ENCODE measurements at places on chromosomes 6 and 20.

GRCh38 chr6:161265554-161265953, 8.3 kb downstream of the AGPAT4 start:
- DNase-seq: no peak

DNA sequence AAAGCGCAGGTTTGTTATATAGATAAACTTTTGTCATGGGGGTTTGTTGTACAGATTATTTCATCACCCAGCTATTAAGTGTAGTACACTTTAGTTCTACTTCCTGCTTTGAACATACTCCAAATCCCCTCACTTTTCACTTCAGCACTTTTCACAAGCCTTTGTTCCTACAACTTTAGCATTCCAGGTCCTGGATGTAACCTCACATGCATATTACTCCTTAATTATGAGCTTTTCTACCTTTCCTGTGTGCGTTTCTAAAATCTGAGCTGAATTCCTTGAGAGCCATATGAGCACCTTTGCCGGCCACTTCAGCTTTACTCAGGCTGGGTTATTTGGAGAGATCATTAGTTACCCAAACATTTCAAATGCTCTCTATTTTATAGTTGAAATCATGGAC, 179.2 kb upstream of the TNFAIP3 start:
- no peak for DNase-seq

- DNase-seq: no peak
Observed at GRCh38 chr6:43559328-43559727, 16.5 kb downstream of the XPO5 start.

- no peak for DNase-seq
Observed at GRCh38 chr6:85436939-85437495, 12.9 kb upstream of the NT5E start.

- no peak for DNase-seq
Observed at GRCh38 chr6:1654054-1654453, 44.3 kb downstream of the FOXC1 start.

DNA sequence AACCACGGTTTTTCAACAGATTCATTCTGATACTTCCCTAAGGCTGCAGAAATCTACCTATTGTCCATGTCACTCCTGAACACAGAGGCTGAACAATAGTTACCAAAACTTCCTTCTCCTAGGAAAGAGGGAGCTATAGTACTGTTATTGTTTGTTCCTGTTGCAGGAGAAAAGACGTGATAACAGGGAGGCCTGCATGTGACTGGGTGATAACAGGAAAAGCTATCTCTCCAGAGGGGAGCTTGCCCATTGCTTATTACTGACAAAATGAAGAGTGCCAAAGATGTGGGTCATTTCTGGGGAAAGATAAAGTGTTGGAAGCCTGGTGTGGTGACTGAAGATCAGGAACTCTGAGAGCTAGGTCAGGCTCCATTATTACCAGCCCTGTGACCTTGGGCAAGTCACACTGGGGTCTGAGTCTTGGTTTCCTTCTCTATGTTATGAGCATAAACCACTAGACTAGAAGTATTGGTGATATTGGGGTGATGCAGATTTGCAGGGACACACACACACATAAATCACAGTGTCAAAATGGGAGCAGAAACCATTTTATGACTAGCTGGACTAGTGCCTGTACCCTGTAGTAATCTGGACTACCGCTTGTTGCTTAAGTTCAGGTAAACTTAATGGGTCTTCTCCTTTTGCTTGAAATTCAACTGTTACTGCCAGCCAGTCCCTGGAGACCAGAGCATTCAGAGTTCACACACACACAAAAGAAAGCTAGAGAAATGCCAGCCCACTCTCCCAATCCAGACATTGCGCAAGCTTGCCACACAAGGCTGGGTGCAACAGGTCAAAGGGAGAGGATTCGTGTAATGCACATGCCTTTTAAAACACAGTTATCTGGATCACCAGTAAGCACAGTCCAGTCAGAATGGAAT, 136.0 kb upstream of the CNR1 start:
- DNase-seq: peak; percentile 29
